ENCODE measurements at places on chromosomes 3 and 15.
A peak's percentile ranks its signal among the peaks of the same experiment; 100 is the strongest.

DNA sequence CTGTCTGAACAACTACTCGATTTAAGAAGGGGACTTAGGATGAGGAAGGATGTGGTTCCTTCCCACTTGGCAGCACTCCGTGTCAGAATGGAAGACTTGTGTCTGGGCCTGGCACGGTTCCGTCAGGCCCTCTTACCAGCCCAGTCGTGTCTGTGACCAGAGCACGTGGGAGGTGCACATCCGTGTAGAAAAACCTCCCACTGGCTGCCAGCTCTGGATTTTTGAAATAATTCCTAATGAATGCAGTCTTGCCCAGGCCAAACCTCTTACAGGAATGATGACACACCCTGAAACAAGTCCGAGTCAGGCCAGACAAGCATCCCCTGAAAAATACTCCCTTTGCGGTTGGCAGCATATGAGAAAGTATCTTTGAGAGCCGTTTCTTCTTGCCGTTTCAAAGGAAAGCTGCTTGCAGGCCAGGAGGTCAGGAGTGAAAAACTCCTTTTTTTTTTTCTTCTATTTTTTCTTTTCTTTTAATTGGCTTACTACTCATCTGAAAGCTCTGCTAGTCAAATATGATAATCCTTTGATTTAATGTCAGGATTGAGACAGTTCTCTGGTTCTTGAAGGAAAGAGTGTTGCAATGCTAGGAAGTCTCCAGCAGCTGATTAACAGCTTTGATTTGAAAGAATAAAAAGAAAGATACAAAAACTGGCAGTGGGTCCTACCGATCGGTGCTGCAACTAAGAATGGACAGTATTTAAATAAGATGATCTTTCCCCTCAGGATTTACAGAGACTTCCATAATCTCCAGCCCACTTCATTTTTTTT lies 19.8 kb downstream of the IL1RAP start:
- DNase-seq = peak; percentile 70

DNA sequence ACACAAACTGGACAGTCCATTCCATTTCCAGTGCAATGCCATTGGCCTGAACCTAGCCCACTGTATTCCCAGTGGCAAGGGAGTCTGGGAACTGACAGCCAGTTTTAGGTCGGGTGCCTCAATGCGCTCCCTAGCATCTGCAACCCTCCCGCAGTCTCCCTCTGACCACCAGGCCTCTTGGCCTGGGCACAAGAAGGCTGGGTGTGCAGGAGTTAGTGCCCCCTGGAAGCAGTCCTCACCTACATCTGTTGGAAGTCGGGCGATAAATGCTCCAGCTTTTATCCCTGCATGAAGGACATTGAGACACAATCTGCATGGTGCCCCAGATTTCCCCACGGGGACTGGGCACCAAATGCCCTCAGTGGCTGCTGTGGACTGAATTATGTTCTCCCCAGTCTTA lies 12.7 kb downstream of the C3orf22 start:
- DNase-seq = peak; percentile 24

DNA sequence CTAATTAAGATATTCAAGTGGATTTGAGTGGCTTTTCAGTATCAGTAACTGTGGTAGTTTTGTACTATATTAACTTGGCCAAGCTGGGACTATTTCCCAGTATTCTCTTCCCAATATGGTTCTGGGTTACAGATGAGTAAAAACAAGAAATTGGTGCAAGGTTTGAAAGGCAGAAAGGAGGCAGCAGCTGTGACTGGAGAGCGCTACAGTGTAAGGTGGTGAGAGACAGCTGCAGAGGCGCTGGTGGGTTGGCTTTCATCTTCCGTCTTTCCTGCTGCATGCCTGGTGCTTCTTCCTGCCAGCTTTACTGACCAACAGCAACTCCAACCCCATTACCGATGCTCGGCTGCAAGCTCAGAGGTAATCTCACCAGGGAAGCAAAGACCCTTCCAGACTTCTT lies 9.8 kb downstream of the DPH3 start:
- DNase-seq = no peak

- no peak for DNase-seq
Observed at GRCh38 chr15:47548231-47548630, 169.1 kb upstream of the SEMA6D start.

GRCh38 chr3:52231502-52232278 lies 6.2 kb upstream of the TLR9 start:
- peak; percentile 75 for DNase-seq

DNA sequence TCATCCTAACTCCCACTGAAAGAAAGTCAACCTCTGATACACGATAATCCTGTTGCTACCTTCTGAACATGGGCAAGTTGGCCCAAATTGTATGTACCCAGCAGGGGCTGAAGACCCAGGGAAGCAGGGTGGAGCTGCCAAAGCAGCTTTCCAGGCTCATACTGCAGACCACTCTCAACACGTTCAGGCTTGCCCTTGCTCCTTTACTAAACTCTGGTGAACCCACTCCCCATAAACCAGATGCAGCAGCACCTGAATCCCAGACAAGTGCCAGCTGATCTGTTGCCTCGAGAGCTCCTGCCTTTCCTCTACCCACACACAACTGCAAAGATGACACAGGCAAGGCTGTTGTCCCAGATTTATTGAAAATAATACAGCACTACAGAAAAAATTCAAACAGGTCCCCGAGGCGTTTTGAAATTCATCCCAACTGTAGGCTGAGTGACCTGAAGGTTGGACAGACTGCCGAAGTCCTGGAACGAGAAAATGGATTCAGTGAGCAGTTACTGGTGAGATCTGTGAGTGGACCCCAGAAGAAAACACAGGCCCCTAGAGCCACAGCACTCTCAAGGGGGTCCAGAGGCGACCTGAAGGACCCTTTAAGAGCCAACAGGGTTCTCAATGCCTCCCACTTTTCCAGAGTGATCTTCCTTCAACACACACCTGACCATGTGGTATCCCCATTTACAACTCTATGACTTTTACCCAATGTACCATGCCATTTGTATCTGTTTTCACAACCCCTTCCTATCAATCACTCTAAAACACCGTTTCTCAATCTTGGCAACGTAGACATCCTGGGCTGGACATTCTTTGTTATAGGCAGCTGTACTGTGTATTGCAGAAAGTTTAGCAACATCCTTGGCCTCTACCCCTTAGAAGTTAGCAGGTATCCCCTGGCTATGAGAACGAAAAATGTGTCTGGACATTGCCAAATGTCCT lies 3.6 kb downstream of the RPS17 start:
- DNase-seq = no peak

DNA sequence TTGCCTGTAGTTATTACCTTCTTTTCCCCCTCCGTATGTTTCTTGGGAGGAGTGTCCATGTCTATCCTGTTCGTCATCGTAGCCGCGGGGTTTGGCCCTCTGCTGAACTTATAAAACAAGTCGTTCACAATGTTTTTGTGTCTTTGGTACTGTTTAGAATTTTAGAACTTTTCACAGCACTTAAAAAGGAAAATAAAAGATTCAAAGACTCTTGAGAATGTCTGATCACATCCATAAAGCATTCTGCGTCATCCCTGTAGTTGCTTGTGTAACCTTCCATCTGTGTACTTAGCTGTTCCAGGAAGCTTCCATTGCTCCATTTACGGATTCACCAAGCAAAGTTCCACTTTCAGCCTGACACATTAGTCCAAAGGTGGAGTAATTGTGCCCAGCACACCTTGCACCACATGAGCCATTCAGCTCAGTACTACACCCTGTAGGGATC lies 677.1 kb upstream of the NR2F2 start:
- no peak for DNase-seq

- DNase-seq = no peak
Observed at GRCh38 chr3:119628816-119629445, 31.2 kb downstream of the PLA1A start.

DNA sequence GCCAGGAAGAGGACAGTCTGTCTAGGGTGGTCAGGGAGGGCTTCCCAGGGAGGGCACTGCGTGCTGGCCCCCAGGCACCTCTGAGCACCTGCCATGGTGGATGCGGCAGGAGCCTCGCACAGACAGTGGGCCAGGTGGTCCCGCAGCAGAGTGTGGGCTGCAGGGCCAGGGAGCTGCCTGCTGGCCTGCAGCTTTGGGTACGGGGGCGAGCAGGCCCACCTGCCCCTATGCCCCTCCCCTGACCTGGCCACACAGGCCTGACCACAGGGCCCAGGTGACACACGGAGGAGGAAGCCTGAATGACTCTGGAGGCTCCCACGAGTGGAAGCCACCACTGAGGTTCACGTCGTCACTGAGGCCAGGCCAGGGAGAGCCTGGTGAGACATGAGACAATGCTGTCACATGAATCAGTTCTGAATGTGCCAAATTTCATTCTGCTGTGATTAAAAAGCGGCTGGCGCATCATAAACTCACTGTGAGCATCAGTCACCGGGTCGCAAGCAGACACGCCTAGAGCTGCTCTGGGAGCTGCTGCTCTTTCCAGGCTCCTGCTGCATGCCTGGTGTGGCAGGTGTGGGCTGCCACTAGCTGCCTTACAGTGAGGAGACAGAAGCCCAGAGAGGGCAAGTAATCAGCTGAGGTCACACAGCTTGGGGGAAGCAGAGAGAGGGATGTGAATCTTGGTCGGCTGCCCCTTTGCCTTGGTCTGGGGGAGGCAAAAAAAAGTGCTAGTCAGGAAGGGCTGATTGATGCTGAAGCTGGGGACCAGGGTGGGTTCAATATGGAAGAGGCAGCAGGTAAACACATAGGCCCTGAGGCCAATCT lies 39.5 kb upstream of the IQSEC1 start:
- no peak for DNase-seq

GRCh38 chr15:72086920-72087648 lies 30.9 kb downstream of the MYO9A start:
- DNase-seq = no peak

- no peak for DNase-seq
Observed at GRCh38 chr15:78711638-78712037, 70.6 kb upstream of the CHRNB4 start.

GRCh38 chr15:91783008-91783407 lies 70.5 kb upstream of the SLCO3A1 start:
- DNase-seq = no peak

- DNase-seq = no peak
Observed at GRCh38 chr15:77782691-77783090, 150.0 kb upstream of the LINGO1 start.

- peak; percentile 31 for DNase-seq
Observed at GRCh38 chr3:51937014-51937413, 4.7 kb downstream of the RRP9 start.

- DNase-seq = no peak
Observed at GRCh38 chr3:19711160-19711782, 222.7 kb downstream of the EFHB start.

- DNase-seq = no peak
Observed at GRCh38 chr3:3586843-3587646, 212.2 kb upstream of the LRRN1 start.

DNA sequence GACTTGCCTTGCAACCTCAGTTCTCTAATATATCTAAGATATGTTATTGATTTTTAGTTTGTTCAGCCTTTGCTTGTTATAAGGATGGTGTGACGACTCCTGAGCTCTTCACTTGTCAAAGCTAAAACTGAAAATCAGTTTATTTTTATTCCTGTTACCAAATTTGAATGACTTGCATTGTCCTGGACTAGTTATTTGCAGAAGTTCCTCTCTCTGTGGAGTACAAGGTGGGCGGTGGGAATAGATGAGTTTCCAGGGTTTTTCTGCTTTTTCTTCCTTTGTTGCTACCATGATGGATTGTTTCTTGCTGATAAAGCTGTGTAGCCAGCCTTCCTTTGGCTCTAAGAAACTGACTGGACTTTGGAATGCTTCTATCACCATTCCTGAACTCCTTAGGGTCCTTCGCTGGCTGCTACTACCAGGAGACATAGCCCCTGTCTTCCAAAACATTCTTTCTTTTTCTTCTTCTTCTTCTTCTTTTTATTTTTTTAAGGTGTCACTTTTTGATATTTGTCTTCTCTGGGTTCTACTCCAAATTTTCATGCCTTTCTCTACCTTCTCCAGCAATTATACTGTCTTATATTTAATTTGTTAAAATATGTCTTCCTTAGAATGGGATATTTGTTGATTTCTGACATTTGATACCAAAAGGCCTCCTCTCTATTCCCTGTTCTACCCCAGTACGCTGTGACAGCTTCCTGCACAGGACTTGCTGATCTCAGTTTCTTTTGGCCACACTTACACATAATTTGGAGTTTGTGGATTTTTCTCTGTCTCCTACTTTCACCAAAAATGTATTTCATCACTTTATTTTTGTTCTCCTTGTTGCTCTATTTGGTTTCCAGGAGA lies 145.1 kb upstream of the THRB start:
- no peak for DNase-seq

- no peak for DNase-seq
Observed at GRCh38 chr3:78825118-78825857, 942.5 kb downstream of the ROBO1 start.

DNA sequence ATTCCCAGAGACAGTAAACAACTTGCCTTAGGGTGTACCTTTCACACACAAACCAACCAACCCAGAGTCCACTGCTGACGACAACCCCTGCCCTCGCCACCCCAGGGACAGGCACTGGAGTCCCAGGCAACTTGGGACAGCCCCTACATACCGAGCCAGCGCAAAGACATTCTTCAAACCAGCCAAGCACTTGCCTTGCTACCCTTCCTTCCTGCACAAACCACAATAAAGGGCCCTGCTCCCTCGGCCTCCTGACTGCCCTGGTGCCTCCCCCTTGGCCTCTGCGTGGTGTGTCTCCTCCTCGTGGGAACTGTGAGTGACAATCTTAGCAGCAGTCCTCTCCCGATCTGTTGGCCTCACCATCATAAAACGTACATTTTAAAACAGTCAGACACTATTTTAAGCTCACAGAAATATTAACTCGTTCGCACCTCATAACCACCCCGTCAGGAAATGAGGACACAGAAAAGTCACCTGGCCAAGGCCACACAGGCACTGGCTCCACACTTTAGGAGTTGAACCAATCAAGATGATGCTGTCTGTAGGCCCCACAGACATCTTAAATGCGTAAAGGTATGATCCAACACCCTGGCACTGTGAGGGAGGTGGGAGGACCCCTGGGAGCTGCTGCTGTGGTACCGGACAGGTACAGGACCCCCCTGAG lies 113.8 kb downstream of the ADCY5 start:
- DNase-seq = no peak

DNA sequence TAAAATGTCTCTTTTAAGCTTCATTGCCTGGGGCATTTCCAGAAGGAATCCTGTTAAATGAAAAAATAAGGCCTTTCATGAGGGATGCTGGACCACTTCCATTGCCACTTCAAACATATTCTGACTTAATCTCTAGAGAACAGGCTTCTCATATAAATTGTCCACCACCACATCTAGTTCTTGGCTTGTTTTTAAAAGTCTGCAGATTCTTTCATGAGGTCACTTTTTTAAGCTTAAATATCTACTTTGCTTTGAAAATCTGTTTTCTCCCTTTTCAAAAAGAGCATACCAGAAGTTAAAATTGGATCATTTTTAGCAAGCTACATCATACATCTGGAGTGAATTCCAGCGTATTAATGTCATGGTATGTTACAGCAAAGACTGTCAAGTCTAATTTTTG lies 131.6 kb downstream of the C3orf70 start:
- DNase-seq = no peak

GRCh38 chr15:73273181-73274002 lies 95.4 kb downstream of the HCN4 start:
- DNase-seq = peak; percentile 51

GRCh38 chr3:162029736-162030135 lies 533.1 kb downstream of the OTOL1 start:
- no peak for DNase-seq

- DNase-seq = no peak
Observed at GRCh38 chr3:62940771-62941563, 65.8 kb upstream of the CADPS start.
